ENCODE measurements at places on chromosomes 6 and 20. TPM values are rescaled to one million over a fixed set of nuclear protein-coding genes. Genes with fewer than 3 reads are reported as not detected.

The TDRD6 gene
- 1.3 TPM for polyA plus RNA-seq

The PRSS16 gene
- 3.8 TPM for polyA plus RNA-seq

The SIRPB1 gene
- polyA plus RNA-seq = 0.61 TPM

The SLC35F1 gene
- 3.5 TPM for polyA plus RNA-seq

The ATG5 gene
- polyA plus RNA-seq = 39.5 TPM

The KHDC3L gene
- not detected for polyA plus RNA-seq

The PMEPA1 gene
- polyA plus RNA-seq = 16.5 TPM

The RNF144B gene
- 18.0 TPM for polyA plus RNA-seq

Data from right lung (tissue), 10 donors.